Anterior cingulate cortex (tissue), 58 donors: ENCODE measurements at places on chromosomes 3 and 15.

GRCh38 chr3:95226437-95226836 is 1163.6 kb downstream of the NSUN3 start:
- DNase-seq = no peak

- DNase-seq = no peak
These were observed 46.8 kb upstream of the OTOL1 start for GRCh38 chr3:161449785-161450184.

DNA sequence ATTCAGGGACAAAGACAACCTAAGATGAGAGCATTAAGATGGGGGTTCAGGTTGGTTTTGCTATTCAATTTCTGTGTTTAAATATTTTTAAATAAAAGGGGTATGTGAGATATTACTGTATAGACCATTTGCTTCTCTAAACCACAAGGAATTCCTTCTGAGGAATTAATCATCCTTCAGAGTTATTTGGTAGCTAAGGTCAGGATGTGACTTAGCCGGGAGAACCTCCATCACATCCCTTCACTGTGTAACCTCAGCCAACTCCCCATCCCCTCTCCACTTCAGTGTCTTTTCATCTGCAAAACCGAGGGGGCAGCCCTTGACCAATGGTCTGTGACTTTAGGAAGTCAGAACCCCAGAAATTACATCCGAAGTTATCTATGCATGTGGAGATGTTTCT is 48.7 kb upstream of the SKOR1 start:
- no peak for DNase-seq

GRCh38 chr3:44896440-44896839 is 22.0 kb downstream of the TGM4 start:
- DNase-seq = no peak

GRCh38 chr15:74978503-74978902 is 16.9 kb upstream of the SCAMP5 start:
- DNase-seq = no peak

DNA sequence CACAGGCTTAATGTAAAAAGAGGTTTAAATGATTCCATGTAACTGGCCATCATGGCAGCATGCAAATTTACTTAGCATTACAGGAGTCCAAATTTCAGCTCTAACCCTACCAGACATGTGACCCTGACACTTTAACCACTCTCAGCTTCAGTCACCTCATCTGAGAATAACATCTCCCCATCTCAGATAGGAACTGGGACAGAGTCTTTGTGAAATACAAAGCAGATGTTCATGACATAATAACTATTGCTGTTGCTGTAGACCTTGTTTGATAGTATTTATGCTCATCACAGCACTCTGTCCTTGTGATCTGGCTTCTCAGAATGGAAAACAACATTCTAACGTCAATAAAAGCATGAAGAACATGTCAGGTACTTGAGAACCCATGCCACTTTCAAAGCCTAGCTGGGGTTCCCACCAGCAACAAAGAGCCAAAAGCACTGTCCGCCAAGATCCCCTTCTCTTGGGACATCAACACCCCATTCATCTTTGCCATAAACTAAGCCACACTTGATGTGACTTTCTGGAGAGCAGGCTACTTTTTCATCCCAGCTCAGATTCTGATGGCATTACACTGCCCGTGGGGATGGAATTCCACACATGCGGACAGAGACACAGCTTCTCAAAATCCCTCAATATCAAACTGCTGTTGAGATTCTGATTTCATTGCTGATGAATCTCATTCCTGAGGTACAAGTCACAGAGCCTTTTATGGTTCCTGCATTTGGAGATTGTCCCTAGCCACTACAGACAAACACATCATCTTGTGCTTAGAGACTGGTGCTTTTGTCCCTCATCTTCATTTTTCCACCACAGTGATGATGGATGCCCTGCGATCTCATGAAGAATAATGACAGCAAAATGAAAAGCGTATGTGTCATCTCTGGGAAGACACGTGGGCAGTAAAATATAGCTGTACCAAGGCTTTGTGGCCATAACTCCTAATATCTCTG is 202.7 kb downstream of the TNIK start:
- no peak for DNase-seq

DNA sequence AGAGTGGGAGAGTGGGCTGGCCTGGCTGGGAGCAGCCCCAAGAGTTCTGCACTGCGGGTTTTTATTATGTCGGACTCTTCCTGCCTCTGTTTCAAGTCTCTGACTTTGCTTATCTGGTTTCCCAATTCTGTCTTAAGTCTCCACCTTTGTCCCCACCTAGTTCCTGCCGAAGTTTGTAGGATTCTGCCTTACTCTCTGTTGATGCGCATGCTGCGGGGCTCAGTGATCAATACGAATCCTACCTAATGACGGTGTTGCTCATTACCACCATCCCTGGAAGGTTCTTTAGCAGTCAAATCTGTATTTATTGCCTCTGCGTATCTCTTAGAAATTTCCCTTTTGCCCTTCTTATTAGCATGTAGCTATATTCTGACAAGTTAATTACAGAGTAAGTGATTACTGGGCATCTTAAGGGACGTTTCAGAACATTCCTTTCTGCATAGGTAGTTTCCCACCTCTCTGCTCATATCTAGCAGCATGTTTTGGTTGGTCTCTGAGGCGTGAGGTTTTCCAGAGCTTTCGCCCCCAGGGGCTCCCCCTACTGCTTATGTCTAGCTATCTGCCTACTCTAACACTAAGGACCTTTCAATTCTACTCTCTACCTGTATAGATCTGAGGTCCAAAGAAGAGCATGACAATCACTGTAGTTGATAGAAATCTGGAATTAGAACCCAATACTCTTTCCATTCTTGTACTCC is 236.0 kb upstream of the EIF1B start:
- DNase-seq = no peak

DNA sequence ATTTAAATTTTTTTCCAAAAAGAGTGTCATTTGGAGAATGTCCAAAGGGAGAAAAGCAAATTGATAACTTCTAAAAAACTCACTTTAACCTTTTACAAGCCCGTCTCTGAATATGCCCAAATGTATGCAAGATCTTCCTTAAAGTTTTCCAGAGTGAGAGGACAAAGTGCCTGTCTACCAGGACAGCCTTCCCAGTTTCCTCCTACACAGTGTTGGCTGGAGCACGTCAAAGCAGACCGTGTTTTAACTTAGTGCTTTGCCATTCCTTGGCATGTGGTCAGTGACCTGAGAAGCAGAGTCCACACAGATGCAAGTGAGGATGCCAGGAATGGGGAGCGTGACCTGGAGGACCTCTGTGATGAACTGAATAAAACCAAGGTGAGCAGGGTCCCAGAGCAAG is 245.7 kb downstream of the FAM43A start:
- DNase-seq = no peak

DNA sequence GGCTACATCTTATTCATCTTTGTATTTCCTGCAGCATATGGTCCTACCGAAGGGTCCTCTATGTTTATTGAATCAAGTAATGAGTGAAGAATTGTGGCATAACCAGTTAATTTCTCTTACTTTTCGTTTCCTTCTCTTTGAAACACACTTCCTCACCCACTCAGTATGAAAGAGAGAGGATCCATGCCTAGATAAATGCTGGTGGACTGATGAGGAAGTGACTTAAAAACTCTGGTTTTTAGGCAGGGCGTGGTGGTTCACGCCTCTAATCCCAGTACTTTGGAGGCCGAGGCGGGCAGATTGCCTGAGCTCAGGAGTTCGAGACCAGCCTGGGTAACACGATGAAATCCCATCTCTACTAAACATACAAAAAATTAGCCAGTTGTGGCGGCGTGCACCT is 2.2 kb upstream of the MB21D2 start:
- no peak for DNase-seq

GRCh38 chr3:194009019-194009418 is 126.9 kb upstream of the HES1 start:
- DNase-seq = no peak

GRCh38 chr3:63687278-63688225 is 35.1 kb downstream of the SNTN start:
- no peak for DNase-seq

DNA sequence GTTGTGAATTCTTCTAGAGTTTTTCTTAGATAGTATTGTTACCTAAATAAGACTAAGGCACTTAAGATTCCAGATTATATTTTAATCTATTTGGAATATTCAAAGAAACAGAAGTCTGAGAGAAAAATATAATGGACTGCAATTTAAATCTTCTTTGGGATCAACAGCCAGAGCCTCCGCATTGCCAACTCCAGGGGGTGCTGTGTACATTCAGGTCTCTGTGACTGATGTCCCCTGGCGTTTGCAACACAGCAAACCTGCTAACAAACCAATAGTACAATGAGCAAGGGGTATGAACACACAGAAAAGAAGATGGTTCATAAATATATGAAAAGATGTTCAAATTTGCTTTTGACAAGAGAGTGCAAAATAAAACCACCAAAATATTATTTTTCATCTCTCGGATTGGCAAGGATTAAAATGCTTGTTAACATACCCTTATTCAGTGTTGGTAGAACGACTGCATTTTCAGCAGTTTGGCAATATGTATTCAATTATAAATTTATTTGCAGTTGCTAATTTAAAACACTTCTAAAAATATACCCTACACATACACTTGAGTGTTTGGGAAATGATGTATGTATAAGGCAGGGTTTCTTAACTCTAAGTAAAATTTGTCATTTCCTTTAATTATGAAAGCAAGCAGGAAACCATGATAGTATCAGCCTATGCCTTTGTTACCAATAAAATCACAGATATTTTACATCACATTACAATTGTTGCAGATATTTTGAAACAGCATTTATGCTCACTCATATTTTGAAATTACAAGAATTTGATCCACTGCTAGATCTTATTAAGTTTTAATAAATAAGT is 16.1 kb upstream of the TM4SF1 start:
- DNase-seq = no peak

- no peak for DNase-seq
These were observed 494.8 kb downstream of the FOXP1 start for GRCh38 chr3:71088742-71089141.

GRCh38 chr15:39925112-39925842 is 5.2 kb upstream of the GPR176 start:
- DNase-seq = no peak

DNA sequence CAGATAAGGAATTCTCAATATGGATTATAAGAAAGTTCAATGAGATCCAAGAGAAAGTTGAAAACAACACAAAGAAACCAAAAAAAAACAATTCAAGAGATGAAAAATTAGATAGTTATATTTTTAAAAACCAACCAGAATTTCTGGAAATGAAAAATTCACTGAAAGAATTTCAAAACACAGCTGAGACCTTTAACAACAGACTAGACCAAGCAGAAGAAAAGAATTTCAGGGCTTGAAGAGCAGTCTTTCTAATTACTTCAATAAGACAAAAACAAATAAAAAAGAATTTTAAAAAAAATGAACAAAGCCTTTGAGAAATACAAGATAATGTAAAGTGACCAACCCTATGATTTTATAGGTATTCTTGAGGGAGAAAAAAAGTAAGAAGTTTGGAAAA is 155.4 kb downstream of the ZMAT3 start:
- DNase-seq = no peak

- no peak for DNase-seq
These were observed 22.1 kb downstream of the SUSD5 start for GRCh38 chr3:33196538-33196937.

DNA sequence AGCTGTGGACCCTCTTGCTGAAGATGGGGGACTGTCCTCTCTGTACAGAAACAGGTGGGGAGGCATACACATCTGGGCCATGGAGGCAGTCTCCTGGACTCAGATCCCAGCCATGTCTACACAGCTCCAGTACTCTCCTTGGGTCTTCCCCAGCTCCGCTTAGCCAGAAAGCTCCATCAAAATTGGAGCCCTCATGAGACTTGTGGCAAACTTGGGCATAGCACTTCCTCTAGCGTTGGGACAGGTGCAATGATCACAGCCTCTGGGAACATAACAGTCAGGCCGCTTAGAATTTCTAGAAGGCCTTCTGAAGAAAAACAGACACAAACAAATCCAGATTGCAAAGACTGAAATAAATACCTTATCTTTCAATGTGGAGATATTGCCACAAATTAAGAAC is 634.3 kb upstream of the GOLIM4 start:
- DNase-seq = no peak

- no peak for DNase-seq
These were observed 16.6 kb downstream of the SLC4A7 start for GRCh38 chr3:27467545-27467944.

DNA sequence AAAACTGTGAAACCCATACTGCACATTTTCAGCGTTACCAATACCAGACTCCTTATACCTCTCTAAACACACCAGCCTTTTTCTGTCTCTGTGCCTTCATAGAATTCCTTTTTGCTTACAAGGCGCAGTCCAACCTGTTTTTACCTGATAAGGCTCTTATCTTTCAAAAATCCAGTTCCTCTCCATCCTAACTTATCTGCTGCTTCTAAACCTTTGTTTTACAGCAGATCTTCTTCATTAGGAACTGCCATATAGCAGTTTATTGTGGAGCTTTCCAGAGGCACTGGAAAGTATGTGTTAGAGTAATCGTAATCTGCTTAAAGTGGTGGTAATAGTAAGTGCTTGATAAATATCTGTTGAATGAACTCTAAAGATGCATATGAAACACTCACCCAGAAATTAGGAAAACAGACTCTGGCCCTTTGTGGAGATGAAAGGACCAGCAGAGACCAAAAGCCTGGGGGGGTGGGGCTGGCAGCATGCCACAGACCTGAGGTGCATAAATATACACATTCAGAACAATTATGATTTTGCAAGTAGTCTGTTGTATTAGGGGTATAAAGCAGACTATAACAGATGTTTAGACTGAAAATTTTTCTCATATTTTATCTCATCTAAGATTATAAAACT is 29.3 kb downstream of the PPP2R3A start:
- no peak for DNase-seq

DNA sequence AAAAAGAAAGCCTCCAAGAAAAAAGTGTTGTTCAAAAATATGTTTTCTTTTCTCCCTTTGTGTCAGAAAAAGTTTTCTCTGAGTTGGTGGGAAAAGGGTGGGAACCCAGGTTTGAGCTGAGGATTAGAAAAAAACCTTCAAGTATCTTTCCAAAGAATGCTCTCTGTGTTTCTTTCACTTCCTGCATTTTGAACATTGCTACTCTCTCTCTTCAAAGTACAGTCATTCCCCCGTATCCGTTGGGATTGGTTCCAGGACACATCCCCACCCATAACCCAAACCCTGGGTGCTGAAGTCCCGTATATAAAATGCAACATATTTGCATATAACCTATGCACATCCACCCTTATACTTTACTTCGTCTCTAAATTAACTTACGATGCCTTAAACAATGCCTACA is 139.6 kb downstream of the TMCO5A start:
- DNase-seq = no peak
